Hematopoietic multipotent progenitor cell treated with erythropoietin and hydrocortisone succinate and interleukin-3 and kit ligand, for 17 days (in vitro differentiated cells): ENCODE measurements at places on chromosomes 2 and 18.
A peak's percentile ranks its signal among the peaks of the same experiment; 100 is the strongest.

- no peak for DNase-seq
Measured at GRCh38 chr2:15206419-15206818, 354.7 kb downstream of the NBAS start.

DNA sequence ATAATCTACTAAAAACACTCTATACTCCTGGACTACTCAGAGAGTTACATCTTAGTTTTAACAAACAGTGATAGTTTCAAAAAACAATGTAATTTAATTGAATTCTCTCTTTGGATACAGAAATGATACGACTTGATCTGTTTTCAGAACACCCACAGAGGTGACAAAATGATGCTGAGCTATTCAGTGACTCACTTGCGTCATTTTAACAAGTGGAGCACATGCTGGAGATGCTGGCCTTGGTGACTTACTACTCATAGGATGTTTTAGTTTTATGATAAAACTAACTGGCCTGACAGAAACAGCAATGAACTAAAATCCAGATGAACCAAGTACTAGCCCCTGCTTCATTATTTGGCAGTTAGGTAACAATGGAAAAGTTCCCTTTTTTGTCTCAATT lies 101.3 kb upstream of the ITGB6 start:
- no peak for DNase-seq

DNA sequence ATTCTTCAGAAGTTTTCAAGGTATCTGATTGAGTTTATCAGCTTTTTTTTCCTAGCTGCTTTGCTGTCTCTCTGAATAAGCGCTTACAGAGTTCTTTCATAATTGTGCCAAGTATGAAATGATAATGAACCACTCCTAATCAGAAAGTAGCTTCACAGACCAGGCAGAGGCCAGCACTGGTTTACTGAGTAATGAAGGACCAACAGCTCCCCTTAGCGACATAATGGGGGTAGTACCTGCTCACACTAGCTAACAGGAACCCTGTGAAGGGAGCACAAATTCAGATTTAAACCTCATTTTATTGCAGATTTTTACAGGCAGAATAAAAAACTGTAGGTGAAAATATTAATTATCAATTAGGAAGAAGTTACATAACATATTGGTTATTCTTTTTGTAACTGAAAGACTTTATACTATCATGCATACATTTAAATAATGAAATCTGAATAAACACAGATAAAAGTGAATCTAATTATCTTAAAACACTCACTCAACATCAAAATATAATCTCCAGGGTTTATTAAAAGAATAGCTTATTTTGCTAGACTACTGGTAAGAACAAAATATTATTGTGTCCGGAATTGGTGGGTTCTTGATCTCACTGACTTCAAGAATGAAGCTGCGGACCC lies 53.7 kb upstream of the LRRC30 start:
- no peak for DNase-seq

GRCh38 chr2:162221064-162221463 lies 22.2 kb downstream of the FAP start:
- peak; percentile 52 for DNase-seq

- DNase-seq: peak; percentile 57
Measured at GRCh38 chr2:181715033-181715630, 34.8 kb upstream of the NEUROD1 start.

DNA sequence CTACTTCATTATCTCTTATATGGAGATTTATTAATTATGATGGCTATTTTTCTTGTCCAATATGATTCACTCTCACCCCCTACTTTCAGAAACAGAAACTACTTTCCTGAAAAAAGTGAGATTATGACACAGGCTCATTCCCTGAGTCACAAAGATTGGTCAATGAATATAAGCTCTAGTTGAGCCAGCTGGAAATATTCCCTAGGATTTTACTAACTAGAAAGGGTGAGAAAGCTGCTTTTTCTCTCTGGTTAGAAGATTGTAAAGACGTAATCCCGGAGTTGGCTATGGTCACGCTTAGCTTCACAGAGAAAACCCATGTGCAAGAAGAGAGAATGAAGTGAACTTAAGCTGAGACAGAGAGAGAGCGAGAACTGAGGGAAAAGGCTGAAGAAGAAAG lies 223.7 kb upstream of the SMAD7 start:
- DNase-seq: no peak

GRCh38 chr18:63438181-63438580 lies 15.9 kb upstream of the VPS4B start:
- no peak for DNase-seq

DNA sequence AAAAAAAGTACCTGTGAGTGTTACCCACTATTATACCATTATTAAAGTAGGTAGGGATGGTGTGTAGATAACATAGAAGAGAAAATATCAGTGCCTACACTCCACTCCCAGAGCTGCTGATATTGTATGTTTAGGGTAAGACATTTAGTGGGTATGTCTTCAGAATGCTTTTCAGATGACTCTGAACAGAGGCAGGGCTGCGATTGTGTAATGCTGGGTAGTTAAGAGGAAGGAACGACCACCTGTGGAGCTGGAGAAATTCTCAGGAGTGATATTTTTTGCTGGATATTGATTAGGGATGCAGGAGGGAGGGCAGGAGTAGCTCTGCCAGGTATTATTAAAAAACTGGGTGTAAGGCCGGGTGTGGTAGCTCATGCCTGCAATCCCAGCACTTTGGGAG lies 2.8 kb downstream of the CNOT11 start:
- no peak for DNase-seq

DNA sequence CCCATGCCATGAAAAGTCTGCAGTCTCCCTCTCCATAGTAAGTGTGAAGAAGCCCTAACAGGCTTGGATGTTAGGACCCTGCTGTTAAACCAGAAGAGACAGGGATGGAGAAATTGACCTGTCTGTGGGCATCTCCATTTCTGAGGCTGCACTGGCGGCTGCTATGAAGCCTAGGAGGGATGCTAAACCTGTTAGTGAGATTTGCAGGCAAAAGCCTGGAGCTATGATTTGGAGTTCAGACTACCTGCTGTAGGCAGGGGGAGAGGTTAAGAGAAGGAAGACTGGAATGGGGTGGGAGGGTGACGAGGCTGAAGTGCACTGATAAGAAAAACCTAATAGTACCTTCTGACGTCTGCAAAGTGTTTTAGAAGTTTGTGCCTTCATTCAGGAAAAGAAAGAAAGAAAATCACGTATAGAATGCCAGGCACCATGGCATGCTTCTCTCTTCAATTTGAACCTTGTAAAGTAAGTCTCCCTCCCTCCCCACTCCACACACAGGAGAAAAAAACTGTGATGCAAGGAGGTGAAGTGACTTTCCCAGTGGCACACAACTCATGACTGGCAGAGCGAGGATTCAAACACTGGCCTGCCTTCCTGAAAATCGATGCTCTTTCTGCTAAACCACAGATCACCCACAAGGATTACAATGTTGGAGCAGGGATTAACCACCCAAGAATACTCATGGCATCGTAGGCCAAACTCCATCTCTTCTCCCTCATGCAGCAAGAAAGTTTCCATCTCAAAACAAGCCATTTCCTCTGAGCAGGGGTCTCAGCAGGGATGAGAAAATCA lies 98.5 kb upstream of the PKDCC start:
- no peak for DNase-seq

GRCh38 chr2:160325418-160325817 lies 125.3 kb upstream of the ITGB6 start:
- no peak for DNase-seq

DNA sequence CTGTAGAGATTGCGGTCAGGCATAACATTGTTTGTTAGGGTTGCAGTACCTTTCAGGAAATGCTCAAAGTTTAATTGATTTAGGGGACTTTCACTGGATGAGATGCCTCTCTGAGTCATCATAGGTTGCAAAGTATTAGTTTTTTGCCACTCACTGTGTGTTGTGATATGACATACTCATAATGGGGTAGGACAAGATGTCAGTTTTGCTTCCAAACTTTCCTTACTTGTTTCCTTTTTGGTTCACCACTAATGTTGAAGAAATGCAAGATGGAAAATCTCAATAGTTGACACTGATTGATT lies 35.0 kb upstream of the PTH2R start:
- no peak for DNase-seq

- DNase-seq: no peak
Measured at GRCh38 chr2:111711270-111711669, 172.7 kb downstream of the ANAPC1 start.

DNA sequence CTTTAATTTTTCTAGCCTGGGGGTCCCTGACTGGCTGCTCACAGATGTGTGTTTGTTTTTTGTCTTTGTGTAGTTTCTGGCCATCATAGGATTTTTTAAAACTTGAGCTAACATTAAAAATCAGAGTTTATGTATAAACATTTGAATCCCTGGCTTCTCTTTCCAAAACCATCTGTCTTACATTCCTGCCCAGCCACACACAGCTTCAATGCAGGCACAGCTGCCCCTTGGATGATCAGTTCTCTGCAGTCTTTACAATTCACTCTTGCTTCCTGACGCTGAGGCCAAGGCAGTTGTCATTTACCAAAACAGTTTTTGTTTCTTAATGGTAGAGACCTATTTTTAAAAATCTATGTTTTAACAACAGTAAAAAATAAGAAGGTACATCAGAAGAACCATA lies 169.2 kb upstream of the LRRTM1 start:
- no peak for DNase-seq

DNA sequence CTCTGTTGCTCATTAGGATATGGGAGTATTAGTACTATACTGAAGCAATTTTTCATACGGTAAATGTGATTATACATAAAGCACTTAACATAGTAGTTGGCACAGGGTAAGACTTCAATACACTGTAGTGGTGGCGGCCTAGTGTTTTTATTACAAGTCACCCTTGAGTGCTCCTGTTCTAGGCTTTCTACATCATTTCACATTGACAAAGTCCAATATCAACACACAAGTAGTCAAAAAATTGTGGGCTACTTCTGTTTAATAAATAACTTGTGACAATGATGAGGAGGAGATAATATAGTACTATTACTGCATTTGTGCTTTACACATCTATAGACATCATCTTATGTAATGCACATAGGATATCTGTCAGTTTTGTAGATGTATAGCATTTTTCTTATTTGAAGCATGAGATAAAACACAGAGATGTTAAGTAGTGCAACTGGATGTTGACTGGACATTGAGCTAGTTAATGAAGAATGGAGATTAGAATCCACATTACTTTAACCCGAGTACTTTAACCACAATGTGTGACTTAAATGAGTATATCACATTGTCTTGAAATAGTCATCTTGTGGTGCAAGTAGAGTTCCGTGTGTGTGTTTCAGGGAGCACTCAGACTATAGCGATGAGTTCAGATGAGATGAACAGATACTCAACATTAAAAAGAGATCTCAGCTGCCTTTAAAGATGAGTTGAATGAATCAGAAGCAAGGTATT lies 134.8 kb downstream of the ZNF385B start:
- DNase-seq: no peak

- DNase-seq: no peak
Measured at GRCh38 chr2:49067971-49068370, 86.3 kb downstream of the FSHR start.

- DNase-seq: no peak
Measured at GRCh38 chr2:7243276-7243675, 326.1 kb downstream of the RNF144A start.

DNA sequence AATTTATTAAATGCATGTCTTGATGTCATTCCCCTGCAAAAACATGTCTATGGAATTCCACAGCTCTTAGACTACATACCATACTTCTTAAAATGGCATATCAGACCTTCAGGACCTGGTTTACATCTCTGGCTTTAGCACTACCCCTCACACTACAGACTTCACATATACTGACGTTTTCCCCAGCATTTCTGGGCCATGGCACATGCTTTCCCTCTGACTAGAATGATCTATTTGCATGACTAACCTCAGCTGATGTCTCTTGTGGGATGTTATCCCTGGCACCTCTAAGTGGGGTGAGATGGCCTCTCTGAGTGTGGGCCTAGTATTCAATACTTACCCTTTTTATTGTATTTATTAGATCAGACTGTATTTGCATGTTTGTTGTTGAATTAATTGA lies 381.6 kb downstream of the ERBB4 start:
- no peak for DNase-seq

DNA sequence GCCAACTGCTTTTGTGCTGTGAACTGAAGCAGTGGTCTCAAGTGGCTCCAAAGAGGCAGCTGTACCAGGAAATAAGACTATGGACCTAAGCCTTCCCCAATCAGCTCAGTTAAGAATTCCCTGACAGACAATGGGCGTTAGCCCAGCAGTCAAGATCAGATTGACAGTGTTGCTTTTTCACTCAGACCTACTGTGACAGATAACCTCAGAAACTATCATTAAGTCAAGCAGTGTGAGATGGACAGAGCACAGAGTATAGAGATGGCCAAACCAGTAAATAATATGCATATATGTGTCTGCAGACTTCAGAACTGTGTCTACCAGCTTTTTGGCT lies 215.3 kb downstream of the ZFP36L2 start:
- no peak for DNase-seq

DNA sequence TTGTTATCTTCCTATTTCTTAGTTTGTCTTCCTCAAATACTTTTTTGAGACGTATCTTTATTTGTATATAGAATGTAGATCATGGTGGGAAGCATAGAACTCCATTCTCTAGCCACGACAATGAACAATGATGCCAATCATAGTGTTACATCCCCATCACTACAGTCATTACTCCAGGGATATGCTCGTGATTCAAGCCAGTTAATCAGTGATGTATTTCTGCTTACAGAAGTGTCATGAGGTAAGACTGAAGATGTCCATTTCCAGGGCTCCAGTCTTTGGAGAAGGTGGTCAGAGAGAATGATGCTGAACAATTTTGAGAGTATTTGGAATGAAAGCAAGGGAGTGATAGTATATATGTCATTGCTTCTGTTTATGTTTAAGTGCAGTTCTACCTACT lies 777.2 kb upstream of the TMEFF2 start:
- DNase-seq: no peak

GRCh38 chr2:28626891-28627421 lies 124.7 kb upstream of the PPP1CB start:
- DNase-seq: no peak

GRCh38 chr18:58288921-58289797 lies 245.1 kb downstream of the NEDD4L start:
- no peak for DNase-seq

DNA sequence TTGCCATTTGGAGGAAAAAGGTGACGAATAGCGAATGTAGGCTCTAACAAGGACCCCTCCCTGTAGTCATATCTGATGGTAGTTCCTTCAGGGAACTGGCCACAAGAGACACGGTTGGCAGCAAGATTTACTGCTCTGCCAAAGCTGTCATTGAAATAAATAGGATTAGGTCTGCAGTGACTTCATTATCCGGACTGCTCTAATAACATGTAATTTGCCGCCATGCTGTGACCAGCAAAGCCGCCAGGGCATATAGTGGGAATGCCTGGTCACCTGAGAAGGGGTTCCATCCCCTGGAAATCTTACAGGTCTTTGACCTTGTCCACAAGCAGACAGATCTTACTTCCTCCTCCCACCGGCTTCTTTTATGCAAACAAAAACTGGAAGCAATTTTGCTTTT lies 59.4 kb upstream of the LAPTM4A start:
- DNase-seq: no peak

- DNase-seq: no peak
Measured at GRCh38 chr2:196361606-196362326, 190.4 kb upstream of the STK17B start.

GRCh38 chr2:28452534-28453081 lies 43.3 kb upstream of the PLB1 start:
- peak; percentile 70 for DNase-seq

- no peak for DNase-seq
Measured at GRCh38 chr2:151816843-151817242, 11.4 kb downstream of the ARL5A start.

- DNase-seq: no peak
Measured at GRCh38 chr2:119333360-119333759, 33.3 kb downstream of the C2orf76 start.
